ENCODE measurements at places on chromosomes 4 and X. TPM values are rescaled to one million over a fixed set of nuclear protein-coding genes. Genes with fewer than 3 reads are reported as not detected.

The CSTF2 gene
- 7.3 TPM for total RNA-seq

The PRDM8 gene
- total RNA-seq, result 1.6 TPM

The DUSP9 gene
- not detected for total RNA-seq

The CPLX1 gene
- not detected for total RNA-seq

The ITIH6 gene
- total RNA-seq, result under 0.01 TPM

The SORCS2 gene
- total RNA-seq, result 3.1 TPM

The MAGEB17 gene
- not detected for total RNA-seq

The BANK1 gene
- 0.52 TPM for total RNA-seq

The TRMT2B gene
- 13.0 TPM for total RNA-seq

The TMEM271 gene
- total RNA-seq, result not detected

The STOX2 gene
- total RNA-seq, result 9.4 TPM

The TCEAL7 gene
- total RNA-seq, result 112 TPM

The RADX gene
- total RNA-seq, result 1.0 TPM

The BRS3 gene
- total RNA-seq, result not detected

The FATE1 gene
- 0.52 TPM for total RNA-seq

The BEX1 gene
- 1.0 TPM for total RNA-seq

The SPARCL1 gene
- total RNA-seq, result 116 TPM

The OPN1LW gene
- total RNA-seq, result not detected

The ARHGAP36 gene
- total RNA-seq, result 292 TPM

The F8A3 gene
- total RNA-seq, result not detected

The CLIC2 gene
- total RNA-seq, result 3.1 TPM

The TRO gene
- 52.2 TPM for total RNA-seq

The IKBKG gene
- 6.8 TPM for total RNA-seq

The ATP1B4 gene
- total RNA-seq, result 220 TPM

The SLC9A6 gene
- total RNA-seq, result 12.5 TPM

The KIF4A gene
- 3.7 TPM for total RNA-seq

The DNAAF6 gene
- total RNA-seq, result not detected

The JADE3 gene
- 5.2 TPM for total RNA-seq

The DCAF4L1 gene
- total RNA-seq, result under 0.01 TPM

The YY2 gene
- 1.6 TPM for total RNA-seq

The ART3 gene
- 19.3 TPM for total RNA-seq

The BEX5 gene
- 0.52 TPM for total RNA-seq

The TMEM154 gene
- 1.0 TPM for total RNA-seq

The SMR3B gene
- not detected for total RNA-seq

The PRSS12 gene
- total RNA-seq, result 10.4 TPM

The CXCR3 gene
- not detected for total RNA-seq

The UGT8 gene
- total RNA-seq, result 2.1 TPM

Data from skeletal muscle tissue (tissue), 5 donors.